NCI-H1694 (cell line): ENCODE measurements at places on chromosomes 4 and X.

GRCh38 chr4:29553846-29554245 is 1166.3 kb upstream of the PCDH7 start:
- no peak for DNase-seq

GRCh38 chrX:53171356-53171755 is 53.7 kb downstream of the KDM5C start:
- no peak for DNase-seq

DNA sequence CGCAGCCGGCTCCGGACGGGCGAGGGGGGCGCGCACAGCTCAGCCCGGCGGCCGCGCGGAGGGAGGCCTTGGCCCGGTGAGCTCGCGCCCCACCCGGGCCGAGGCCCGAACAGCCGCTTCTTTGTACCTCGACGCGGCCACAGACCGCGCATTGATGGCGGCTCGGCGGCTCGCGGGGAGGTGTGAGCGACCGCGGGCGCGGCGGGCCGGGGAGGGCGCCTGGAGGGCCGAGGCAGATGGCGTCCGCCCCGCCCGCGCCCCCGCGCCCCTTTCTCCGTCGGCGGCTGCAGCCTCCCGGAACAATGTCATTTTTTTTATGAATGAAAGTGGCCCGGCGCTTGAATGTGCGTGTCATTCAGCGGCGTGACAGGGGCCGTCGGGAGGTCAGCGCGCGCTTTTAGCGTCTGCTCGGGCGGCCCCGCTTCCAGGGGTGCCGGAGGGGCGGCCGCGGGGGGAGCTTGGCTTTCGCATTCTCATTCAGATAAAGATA is 1.8 kb downstream of the FGFR3 start:
- DNase-seq = no peak

- DNase-seq = no peak
Observed at GRCh38 chr4:176792326-176793059, at the start of gene VEGFC. VEGFC (minus strand) TSS chr4:176792922; CDS start chr4:176792311, 611 bp downstream.

GRCh38 chrX:26788402-26788998 is 572.5 kb downstream of the MAGEB5 start:
- DNase-seq = no peak

- no peak for DNase-seq
Observed at GRCh38 chr4:22668702-22669101, 24.0 kb upstream of the GBA3 start.

GRCh38 chrX:40628506-40628905 is 5.3 kb downstream of the MPC1L start:
- no peak for DNase-seq

DNA sequence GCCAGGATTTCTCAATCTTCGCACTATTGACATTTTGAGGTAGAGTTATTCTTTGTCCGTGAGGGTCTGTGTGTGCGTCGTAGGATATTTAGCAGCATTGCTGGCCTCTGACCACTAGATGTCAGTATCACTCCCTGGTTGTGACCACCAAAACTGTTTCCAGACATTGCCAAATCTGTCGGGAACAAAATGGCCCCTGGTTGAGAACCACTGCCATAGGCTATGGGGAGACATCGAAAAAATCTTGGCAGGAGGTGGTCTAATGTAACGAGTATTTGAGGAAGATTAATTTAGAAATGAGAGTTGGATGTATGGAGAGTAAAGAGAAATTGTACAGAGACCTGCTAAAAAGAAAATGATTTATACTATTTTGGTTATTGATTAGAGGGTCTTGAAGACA is 108.4 kb downstream of the DOCK11 start:
- DNase-seq = peak; percentile 67

DNA sequence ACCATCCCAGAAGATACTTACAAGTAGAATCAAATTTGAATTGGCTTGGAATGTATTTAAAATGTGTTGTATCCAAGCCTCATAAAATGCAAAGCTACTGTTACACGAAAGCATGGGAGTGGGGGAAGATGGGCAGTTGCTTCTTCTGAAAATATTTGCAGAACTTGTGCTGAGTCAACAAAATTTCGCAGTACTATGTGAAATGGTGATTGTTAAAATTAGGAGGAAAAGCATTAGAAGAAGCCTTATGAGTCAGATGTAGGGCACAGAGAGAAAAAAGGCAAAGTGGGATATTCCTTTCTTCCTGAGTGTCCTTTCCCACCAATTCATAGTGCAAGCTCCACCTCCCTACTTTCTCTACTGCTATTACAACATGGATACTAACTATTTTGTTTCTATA is 332.7 kb downstream of the PRDM5 start:
- DNase-seq = no peak

GRCh38 chr4:11368701-11369115 is 60.0 kb downstream of the HS3ST1 start:
- no peak for DNase-seq

GRCh38 chr4:3713346-3713745 is 52.8 kb upstream of the ADRA2C start:
- no peak for DNase-seq

DNA sequence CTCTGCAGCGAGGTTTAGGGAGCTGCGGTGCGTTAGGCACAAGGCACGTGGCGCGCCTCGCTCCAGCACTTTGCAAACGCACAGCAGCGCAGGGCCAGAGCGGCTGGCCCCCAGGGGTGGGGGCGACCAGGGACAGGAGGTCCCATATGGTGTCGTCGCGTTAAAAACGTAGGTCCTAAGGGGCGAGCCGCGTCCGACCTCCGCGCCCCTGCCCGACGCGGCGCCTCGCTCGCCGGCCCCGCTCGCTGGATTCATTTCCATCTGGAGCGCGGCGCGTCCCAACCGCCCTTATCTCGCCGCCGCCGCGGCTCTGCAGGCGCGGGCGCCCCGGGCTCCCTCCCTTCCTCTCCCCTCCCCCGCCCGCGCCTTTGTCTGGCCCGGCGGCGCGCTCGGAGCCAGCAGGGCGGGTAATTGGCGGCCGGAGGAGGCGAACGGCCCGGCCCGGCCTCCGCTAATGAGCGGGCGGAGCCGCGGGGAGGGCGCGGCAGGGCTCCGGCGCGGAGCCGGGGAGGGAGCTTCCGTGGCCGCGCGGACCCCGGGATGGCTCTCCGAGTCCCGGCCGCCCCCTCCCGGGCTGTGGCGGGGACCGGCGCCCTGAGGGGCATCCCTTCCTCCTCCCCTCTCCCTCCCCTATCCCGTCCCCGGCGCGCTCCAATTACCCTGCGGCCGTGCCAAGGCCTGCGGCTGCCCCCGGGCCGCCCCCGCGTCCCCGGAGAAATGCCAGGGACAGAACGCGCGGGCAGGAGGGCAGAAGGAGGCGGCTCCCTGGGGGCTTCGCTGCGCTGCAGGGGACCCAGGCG is 409.0 kb downstream of the BCOR start:
- DNase-seq = no peak

DNA sequence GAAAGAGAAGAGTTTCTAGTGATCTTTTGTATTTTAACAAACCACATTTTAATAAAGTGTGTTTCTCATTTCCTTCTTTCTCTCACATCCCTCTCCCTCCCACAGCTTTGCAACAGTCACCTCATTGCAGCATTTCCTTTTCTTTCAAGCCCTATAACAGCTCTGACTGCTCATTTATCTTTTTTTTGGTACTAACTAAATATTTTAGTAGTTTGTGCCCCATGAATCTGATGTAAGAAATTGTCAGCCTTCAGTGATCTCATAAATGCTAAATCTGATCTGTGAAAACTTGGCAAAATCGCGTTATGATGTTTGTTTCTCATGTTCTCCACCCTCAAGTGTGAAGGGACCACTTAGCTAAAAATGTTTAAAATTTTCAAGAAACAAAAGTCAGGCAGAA is 258.5 kb upstream of the SLIT2 start:
- DNase-seq = no peak

DNA sequence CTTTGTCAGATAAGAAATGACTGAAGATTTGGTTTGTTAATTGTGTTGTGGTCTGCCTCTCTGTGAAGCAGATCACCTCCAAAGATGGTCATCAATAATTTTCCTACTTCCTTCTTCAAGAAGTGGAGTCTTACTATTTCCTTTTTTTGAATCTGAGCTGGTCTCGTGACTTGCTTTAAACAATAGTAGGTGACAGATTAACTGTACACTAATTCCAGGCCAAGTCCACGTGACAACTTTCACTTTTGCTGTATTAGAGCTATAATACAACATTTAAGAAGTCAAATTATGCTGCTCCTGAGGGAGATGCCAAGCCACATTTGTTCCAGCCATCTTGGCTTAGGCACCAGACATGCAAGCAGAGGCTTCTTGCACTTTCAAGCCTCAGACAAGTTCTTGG is 393.8 kb upstream of the GRID2 start:
- no peak for DNase-seq

DNA sequence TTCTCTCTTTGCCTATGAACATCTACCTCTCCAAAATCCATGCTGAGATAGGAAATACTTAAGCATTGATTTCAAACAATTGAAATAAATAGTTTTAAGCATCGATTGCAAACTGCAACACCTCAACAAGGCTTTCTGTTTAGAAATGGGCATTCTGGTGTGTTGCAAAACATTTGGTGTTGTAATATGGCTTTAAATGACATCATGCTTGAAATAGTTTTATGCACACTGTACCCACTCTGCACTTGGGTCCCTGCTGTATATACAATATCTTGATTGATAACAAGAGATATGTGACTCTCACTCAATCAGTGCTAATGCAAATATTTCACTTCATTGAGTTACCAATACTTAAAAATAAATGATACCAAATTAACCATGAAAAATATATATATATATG is 964.9 kb upstream of the GRIA3 start:
- no peak for DNase-seq

DNA sequence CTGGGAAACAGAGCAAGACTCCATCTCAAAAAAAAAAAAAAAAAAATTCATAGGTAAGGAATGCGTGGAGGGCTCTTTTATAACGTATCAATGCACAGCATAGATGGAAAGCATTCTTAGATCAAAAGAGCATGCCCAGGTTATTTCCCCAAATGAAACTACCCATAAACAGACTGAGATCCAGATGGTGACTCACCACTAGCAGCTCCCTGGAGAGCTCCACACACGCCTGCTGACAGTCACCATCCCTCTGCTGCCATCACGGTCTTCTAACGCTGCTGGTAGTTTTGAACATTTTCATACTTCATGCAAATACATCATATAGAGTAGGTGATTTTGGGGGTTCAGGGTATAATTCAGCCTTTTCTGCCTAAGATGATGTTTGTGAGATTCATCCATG is 136.9 kb downstream of the ASMT start:
- no peak for DNase-seq

DNA sequence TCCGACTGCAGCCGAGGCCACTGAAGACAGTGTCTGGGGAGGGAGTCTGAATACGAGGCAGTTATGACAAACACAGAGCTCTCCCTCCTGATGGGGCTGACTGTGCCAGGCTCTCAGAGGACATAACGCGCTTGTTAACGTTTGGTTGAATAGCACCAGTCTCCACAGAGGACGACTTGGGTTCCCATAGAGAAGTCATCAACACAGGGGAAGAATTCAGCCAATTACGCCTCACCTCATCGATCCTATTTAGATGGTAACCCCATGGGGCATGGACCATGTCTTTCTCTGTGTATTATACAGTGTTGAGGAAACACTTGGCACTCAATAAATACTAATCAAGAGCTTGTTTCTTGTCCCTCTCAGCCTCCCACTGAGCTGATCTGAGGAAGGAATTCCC is 642.6 kb upstream of the LCORL start:
- no peak for DNase-seq

DNA sequence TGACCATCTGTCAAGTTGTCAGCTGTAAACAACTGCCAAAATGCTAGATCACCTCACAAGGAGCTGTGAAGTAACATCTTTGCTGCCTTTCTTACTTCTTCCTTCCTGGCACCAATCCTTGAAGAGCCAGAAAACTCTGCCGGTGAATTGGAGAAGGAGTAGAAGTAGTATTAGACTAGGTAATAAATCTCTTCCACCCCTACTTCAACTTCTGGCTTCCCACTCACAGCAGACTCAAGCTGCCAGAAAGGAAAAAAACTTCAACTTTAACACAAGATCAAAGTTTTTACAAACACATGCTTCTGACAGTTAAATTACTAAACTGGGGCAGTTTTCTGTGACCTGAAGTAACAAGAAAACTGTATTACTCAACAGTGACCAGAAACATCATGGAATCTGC is 164.7 kb upstream of the SLC7A11 start:
- DNase-seq = no peak

DNA sequence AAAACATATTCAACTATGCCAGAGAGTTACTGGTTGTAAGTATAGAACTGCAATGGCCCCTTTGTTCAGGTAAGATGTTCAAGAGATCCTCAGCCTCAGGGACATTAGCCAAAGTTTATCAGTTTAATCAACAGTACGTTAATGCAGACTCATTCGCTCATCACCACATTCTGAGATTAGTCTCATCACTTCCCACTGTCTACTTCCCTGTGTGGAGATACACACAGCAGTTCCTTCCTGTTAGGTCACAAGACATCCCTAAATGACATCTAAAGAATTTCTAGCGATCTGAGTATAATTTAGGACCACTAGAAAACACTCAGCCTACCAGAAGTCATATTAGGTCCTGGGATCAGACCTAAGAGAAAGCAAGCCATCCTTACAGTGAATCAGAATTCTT is 10.4 kb downstream of the SLC10A7 start:
- no peak for DNase-seq

- no peak for DNase-seq
Observed at GRCh38 chr4:8198206-8198905, 734 bp upstream of the SH3TC1 start.

DNA sequence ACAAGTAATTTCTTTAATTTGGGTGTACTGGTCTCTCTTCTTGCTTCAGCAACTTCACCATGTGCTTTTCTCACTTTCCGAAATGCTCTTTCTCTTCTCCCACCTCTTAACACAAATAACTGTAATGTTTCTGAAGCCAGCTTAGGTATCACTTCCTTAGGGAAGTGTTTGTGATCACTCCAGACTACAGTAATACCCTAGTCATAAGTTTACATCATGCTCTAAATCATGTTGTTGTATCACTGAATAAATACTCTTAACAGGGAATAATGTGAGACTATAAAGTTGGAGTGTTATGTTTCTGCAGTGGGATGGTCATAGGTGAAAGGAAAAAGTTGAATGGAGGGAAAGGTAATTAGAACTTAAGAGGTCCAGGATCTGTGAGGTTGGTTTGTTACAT is 712.3 kb downstream of the C4orf33 start:
- no peak for DNase-seq

- DNase-seq = no peak
Observed at GRCh38 chr4:83171436-83172039, 57.0 kb upstream of the PLAC8 start.

DNA sequence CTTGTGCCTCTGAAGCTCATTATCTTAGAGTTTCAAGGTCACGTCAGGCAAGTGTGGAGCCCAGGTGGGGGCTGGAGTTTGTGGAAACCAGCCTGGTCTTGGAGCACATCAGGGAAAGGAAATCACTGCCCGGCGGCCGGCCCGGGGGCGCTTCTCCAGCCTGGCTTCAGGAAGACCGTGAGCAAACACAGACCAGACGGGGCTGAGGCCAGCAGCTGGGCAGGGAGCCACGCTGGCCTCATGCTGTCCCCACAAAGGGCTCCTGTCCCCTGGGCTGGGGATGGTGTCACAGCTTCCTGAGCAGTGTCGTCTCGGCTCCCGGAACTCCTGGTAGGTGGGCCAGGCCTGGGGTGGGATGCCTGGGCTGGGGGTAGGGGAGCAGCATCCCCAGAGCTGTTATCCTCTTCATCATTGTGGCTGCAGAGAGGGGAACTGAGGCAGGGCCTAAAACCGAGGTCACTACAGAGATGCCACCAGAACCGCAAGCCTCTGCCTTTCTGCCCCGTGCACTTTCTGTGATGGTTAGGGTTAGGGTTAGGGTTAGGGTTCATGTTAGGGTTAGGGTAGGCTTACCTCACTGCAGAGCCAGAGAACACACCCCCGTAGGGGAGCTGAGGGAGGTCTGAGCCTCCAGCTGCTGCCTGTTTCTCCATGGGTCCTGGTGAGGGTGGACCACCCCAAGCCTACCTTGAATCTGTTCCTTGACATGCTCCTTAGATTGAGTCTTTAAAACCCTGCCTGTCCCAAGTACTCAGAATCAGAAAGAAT is 77.5 kb downstream of the HTRA3 start:
- no peak for DNase-seq
